NCI-H69 (cell line): ENCODE measurements at places on chromosomes 4 and X.

DNA sequence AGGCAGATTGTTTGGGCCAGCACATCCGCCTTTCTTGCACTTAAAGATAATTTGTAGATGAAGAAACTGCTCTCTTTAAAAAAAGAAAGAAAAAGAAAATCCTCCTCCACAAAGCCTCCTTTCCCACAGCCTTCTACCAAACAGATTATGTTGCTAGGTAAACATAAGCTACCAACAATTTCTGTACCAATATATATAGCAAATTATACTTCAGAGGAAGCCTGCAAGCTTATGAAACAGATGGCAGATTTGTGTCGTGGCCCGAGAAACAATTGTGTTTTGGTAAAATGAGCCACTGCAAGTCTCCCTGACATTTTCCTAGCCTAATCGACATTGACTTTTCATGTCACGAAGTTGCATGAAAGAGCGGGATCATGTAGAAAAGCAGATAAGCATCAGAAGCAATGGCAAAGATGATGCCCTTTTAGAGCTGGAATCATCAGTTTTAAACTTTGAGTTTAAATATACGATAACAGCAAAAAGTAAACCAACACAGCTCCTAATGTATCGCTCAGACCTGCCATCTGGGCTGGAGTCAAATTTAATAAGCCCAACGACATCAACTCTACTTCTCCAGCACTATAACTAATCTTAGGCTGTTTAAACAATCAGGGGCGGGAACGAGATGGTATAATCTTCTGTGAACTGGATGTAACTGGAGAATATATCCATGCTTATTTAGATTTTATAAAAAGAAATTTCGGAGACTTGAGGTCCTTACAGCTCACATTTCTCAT, 94.9 kb upstream of the PLAC1 start:
- peak; percentile 77 for DNase-seq

GRCh38 chr4:10949039-10949733, 264.6 kb upstream of the CLNK start:
- DNase-seq, result no peak

- DNase-seq, result no peak
Measured at GRCh38 chrX:150543230-150544155, 24.9 kb upstream of the MTM1 start.

- DNase-seq, result no peak
Measured at GRCh38 chr4:53576676-53577372, 14.5 kb downstream of the LNX1 start.

DNA sequence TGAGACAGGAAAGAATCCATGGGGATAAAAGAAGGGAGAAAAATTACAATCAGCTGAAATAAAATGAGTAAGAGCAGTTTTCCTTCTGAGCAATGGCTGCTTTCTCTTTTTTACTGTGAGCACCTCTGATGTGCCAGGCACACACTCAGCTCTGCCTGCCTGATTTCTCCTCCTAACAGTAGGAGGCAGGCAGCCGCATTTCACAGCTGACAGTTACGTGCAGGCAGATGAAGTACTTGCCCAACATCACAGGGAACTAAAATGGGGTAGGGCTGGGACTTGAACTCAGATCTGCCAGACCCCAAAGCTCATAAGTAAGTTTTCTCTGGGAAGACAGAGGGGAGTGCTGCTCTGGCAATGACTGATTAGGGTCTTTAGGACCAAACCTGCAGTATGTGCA, 54.6 kb downstream of the C4orf50 start:
- peak; percentile 65 for DNase-seq

- peak; percentile 21 for DNase-seq
Measured at GRCh38 chrX:106862972-106863688, 40.0 kb downstream of the RIPPLY1 start.

GRCh38 chr4:86034616-86035015, 325.2 kb downstream of the MAPK10 start:
- DNase-seq, result no peak

- no peak for DNase-seq
Measured at GRCh38 chr4:168914095-168914494, 96.0 kb downstream of the CBR4 start.

DNA sequence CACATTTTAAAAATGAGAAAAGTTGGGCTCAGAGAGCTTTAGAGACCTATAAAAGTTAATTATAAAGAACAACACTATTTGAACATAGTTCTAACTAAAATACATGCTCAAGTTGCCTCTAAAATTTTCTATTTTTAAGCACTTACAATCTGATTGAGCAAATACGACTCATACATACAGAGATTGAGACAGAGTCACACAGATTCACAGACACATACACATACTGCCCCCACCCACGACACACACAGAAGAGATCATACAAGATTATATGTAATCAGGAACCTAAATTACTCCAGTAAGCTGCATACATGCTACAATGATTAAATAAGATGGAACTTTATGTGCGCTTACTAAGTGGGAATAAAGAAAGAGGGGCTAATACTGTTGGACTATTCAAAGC, 2.7 kb upstream of the ASB5 start:
- DNase-seq, result no peak

- DNase-seq, result no peak
Measured at GRCh38 chr4:29972121-29972520, 748.0 kb upstream of the PCDH7 start.

GRCh38 chr4:135120195-135120594, 918.6 kb upstream of the PABPC4L start:
- no peak for DNase-seq

DNA sequence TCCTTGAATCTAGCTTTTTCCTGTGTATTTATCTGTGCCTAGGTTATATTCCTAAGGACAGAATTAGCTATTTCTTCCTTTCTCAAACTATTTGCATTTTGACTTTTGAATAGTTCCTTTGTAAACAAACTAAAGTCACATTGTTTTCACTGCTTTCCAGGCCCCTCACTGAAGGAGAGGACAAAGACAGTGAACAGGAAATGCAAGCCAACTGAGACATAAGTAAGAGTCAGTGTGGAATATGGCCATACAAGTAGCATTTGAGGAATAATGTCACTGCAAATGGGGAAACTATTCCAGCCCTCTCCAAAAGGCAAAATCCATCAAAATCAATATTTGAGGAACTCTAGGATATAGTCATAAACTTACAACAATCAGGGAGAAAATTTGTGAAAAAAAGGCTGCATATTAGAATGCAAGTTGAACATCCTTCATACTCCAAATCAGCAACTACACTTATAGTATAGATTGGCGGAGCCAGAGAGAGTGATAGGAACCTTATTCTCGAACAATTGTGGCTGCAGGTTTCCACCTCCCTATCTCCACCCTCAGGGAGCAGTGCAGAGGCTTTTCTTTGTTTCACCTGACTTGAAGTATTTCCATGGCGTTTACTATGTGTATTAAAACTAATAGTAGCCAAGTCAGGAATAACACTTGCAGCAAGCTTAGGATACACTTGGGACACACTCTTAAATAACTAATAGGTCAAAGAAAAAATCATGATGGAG, 1110.4 kb upstream of the ADGRL3 start:
- no peak for DNase-seq

GRCh38 chr4:89539797-89540711, 232.5 kb upstream of the GPRIN3 start:
- DNase-seq, result peak; percentile 34

- no peak for DNase-seq
Measured at GRCh38 chr4:76523593-76523992, 88.6 kb downstream of the SHROOM3 start.

DNA sequence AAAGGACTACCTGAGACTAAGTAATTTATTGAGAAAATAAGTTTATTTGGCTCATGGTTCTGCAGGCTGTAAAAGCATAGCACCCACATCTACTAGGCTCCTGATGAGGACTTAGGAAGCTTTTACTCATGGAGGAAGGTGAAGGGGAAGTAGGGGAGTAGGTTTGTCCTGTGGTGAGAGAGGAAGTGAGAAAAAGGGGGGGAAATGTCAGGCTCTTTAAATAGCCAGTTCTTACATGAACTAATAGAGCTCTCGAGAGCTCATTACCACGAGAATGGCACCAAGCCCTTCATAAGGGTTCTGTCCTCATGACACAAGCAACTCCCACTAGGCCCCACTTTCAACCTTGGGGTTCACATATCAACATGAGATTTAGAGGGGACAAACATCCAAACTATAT, 125.5 kb upstream of the NRK start:
- DNase-seq, result no peak

- peak; percentile 18 for DNase-seq
Measured at GRCh38 chr4:114085611-114086345, 106.3 kb upstream of the ARSJ start.
